ENCODE measurements at places on chromosomes 5 and 9.

DNA sequence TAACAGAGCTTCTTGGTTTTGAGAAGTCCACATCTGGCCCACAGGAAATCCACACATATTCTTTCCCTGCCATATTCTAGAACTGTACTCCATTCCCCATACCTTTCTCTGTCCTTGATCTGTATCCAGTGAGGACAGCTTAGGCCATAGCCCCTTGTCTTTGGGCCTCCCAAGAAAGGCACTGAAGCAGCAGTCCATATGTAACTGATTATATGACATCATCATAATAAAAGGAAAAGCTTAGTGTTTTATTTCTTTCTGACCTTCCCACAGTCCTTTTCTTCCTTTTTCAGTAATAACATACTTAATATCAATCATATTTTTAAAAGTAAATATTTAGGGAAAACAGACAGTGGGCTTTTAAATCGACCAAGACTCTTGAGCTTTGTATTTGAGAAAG is 222.0 kb downstream of the EDIL3 start:
- H3K27ac ChIP-seq = no peak overlapping the region
- H3K4me3 ChIP-seq = no peak overlapping the region
- no peaks in the 10 kb centered on the region for H3K36me3 ChIP-seq
- no peak for DNase-seq
- no peaks in the 10 kb centered on the region for H3K27me3 ChIP-seq

GRCh38 chr5:114223866-114224265 is 138.0 kb upstream of the KCNN2 start:
- H3K4me1 ChIP-seq = no peaks in the 10 kb centered on the region
- H3K27me3 ChIP-seq = no peaks in the 10 kb centered on the region
- DNase-seq = no peak

DNA sequence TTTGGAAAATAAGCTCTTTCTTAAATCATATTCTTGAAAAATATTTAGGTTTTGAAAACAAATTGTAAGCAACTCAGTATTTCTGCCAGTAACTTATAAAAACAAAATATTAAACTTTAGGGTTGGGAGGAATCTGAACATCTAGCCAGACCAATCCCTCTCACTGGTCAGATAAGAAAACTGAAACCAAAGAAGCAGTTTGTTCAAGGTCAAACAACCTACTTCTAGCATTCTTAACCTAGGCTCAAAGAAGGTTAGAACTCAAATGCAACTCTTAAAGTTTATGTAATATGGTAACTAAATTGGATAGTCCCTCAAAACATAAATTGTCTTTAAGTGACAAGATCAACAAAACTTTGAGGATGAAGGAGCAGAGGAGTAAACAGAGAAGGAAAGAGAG is 374.9 kb upstream of the TNC start:
- no peak overlapping the region for H3K27ac ChIP-seq
- DNase-seq = no peak
- peaks cover 4% of the 10 kb centered on the region for H3K27me3 ChIP-seq
- no peaks in the 10 kb centered on the region for H3K4me1 ChIP-seq
- H3K4me3 ChIP-seq = no peak overlapping the region

DNA sequence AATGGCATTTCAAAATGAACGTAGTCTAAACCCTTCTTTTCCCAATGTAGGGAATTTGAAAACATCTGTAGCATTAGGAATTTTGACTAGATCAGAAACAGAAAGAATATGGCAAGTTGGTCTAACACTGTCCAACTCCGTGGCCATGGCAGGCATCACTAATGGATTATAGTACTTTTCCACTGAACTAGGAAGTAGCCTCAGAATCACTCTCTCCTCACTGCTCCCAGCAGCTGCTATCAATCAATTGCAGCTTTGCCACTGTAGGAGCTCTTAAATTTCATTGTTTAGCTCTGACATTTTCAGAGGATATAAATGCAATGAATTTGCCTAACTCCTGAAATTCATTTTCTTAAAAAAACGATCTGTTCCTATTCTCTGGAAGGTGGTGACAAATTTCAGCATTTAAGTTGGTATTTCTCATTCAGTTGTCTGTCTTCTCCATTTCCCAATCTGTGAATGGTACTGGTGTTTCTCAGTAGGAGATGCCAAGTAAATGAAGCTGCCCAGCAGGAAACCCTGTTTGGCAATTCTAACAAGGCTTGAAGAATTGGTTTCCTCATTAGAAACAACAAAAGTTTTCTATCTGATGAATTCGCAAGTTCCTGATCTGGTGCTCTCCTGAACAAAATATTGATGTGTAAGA is 64.7 kb downstream of the TLR4 start:
- no peak overlapping the region for H3K27ac ChIP-seq
- H3K4me1 ChIP-seq = no peaks in the 10 kb centered on the region
- no peaks in the 10 kb centered on the region for H3K36me3 ChIP-seq
- DNase-seq = no peak
- no peak overlapping the region for H3K4me3 ChIP-seq

GRCh38 chr9:92616655-92617111 is 53.2 kb downstream of the IPPK start:
- no peaks in the 10 kb centered on the region for H3K27me3 ChIP-seq
- H3K4me1 ChIP-seq = no peaks in the 10 kb centered on the region
- DNase-seq = no peak
- no peak overlapping the region for H3K4me3 ChIP-seq
- H3K27ac ChIP-seq = no peak overlapping the region

DNA sequence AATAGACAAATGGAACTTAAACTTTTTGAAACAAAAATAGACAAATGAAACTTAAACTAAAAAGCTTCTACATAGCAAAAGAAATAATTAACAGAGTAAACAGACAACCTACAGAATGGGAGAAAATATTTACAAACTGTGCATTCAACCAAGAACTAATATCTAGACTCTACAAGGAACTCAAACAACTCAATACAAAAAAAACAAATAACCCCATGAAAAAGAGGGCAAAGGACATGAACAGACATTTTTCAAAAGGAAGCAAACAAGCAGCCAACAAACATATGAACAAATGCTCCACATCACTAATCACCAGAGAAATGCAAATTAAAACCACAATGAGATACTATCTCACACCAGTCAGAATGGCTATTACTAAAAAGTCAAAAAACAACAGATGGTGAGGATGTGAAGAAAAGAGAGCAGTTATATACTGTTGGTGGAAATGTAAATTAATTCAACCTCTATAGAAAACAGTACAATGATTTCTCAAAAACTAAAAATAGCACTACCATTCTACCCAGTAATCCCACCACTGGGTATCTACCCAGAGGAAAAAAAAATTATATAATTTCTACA is 170.8 kb upstream of the RGMB start:
- no peaks in the 10 kb centered on the region for H3K36me3 ChIP-seq
- H3K27me3 ChIP-seq = no peaks in the 10 kb centered on the region
- no peaks in the 10 kb centered on the region for H3K4me1 ChIP-seq

- no peak for DNase-seq
- H3K4me1 ChIP-seq = no peaks in the 10 kb centered on the region
- H3K36me3 ChIP-seq = peaks cover 78% of the 10 kb centered on the region
- no peak overlapping the region for H3K4me3 ChIP-seq
- H3K27me3 ChIP-seq = no peaks in the 10 kb centered on the region
Measured at GRCh38 chr9:113184539-113184938, 33.7 kb downstream of the SLC31A2 start.

GRCh38 chr9:86557063-86557766 is 203.0 kb upstream of the TUT7 start:
- H3K27ac ChIP-seq = no peak overlapping the region
- H3K4me3 ChIP-seq = no peak overlapping the region
- no peaks in the 10 kb centered on the region for H3K27me3 ChIP-seq
- H3K36me3 ChIP-seq = no peaks in the 10 kb centered on the region
- H3K4me1 ChIP-seq = no peaks in the 10 kb centered on the region
- DNase-seq = no peak

- no peaks in the 10 kb centered on the region for H3K4me1 ChIP-seq
- no peak overlapping the region for H3K27ac ChIP-seq
- DNase-seq = no peak
- no peaks in the 10 kb centered on the region for H3K27me3 ChIP-seq
- no peak overlapping the region for H3K4me3 ChIP-seq
- H3K36me3 ChIP-seq = no peaks in the 10 kb centered on the region
Measured at GRCh38 chr5:96595300-96596090, 66.7 kb upstream of the CAST start.

GRCh38 chr9:96559339-96559943 is 60.2 kb downstream of the CDC14B start:
- no peak overlapping the region for H3K27ac ChIP-seq
- no peaks in the 10 kb centered on the region for H3K4me1 ChIP-seq
- H3K4me3 ChIP-seq = no peak overlapping the region
- DNase-seq = no peak
- H3K36me3 ChIP-seq = no peaks in the 10 kb centered on the region

DNA sequence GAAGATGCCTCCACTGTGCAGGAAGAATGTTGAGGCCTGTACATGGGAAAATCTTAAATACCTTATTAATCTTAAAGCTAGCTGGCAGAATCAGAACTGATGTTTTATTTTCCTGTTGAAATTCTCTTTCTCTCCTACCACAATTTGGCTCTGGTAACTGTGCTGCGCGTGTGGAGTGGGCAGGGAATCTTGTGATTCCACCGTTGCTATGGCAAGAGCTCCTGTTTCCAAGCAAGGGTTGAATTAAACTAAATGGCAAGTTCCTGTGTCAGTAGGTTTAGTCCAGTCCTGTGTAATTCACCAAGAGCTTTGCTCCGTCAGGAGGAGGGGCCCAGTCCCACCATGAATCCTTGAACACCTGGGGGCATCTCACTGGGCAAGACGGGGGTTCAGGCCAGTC is 36.4 kb downstream of the NXNL2 start:
- H3K36me3 ChIP-seq = no peaks in the 10 kb centered on the region
- no peak overlapping the region for H3K27ac ChIP-seq
- no peak for DNase-seq

- DNase-seq = no peak
- H3K36me3 ChIP-seq = no peaks in the 10 kb centered on the region
- H3K27me3 ChIP-seq = no peaks in the 10 kb centered on the region
- peaks cover 3% of the 10 kb centered on the region for H3K4me1 ChIP-seq
Measured at GRCh38 chr5:77379558-77380061, 112.5 kb downstream of the WDR41 start.

DNA sequence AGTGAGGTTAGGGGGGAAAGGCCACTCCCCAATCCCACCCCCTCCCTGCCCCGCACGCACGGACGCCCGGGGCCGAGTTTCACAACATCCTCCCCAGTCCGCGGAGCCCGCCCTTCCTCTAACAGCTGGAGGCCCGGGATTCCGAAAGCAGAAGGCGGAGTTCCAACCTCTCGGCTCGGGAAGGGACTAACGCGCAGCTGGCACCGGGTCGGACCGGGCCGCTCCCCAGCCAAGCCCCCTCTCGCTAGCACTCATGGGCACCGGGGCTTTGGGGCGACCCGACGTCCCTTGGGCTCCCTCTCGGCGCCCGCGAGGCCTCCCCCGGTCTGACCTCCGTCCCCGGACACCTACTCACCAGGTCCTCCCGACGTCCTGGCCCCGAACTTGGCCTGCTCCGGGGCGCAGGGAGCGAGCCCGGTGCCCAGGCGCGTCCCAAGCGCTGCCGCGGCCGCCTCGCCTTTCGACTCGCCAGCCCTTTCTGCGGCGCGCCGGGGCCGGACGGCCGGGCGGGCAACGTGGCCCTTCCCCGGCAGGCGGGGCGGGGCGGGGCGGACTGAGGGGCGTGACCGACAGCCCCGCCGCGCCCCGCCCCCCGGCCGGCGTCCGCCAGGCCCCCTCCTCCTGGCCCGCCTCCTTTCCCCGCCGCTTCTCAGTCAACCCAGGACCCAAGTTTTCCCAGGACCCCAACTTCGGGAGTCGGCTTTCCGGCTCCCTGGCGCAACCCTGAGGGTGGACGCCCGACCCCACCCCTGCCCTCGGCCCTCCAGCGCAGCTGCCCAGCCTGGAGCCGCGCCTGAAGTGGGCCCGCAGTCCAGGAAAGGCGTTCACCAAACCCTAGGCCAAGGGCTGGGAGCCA is at the start of gene MGAT1:
TSS of gene MGAT1 (minus strand) at position 482 of the 856 bp plus-strand sequence. CDS start 9,835 bp downstream, outside the sequence.
- H3K36me3 ChIP-seq = peaks cover 15% of the 10 kb centered on the region
- no peaks in the 10 kb centered on the region for H3K27me3 ChIP-seq
- H3K4me3 ChIP-seq = peak within 1 kb of the TSS; percentile 78
- peaks cover 82% of the 10 kb centered on the region for H3K4me1 ChIP-seq
- DNase-seq = peak; percentile 55
- H3K27ac ChIP-seq = peak within 1 kb of the TSS; percentile 92

DNA sequence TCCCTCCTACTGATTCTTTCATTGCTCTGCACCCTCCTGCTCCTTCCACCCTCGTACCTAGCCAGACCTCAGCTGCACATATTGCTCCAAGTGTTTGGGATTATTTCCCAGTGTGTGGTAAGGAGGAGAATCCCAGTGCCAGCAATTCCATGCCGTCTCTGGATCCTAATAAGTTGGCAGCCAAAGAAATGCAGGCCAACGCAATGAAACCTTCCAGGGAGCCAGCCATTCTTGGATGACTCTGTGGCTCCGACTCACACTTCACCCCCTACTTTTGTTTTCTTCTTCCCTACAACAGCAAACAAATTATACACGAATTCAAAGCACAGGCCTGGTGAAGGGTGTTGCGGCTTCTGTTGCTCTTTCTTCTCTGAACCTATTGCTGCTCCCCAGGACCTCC is 82.5 kb upstream of the SLC1A3 start:
- no peak overlapping the region for H3K27ac ChIP-seq
- H3K36me3 ChIP-seq = no peaks in the 10 kb centered on the region
- H3K4me3 ChIP-seq = no peak overlapping the region
- H3K27me3 ChIP-seq = no peaks in the 10 kb centered on the region

DNA sequence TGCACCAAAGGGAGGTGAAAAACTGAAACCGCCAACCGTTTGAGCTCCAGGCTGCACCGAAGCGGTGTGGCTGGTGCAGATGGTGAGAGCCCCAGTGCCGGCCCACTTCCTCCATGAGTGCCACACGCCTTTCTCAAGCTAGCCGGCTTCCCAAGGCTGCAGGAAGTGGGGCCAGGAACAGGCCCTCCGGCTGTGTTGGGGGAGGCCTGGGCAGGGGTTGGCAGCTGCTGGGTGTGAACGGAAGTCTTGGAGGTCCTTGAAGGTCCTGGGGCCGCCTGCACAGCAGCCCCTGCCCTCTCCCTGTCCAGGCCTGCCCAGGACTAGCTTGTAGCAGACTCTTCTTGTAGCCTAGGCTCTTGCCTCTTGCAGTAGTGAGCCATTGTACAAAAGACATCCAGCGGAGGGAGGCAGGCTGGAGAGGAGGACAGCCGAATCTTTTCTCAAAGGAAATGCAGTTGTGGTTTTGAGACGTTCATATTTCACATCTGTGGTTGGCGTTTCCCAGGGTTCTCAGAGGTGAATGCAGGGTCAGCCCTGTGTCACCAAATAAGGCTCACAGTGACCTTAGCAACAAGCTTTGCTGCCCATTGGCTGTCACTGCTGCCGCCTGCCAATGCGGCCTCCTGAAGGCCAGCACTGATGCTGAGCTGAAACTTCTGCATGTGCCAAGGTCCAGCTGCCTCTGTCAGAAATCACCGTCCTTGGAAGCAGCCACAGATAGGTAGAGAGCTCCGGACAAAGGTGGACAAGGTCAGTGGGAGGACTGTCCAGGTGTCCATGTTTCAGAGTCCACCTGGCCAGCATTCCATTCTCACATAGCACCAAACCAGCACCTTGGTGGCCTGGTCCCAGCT is 23.9 kb downstream of the IRF1 start:
- H3K27me3 ChIP-seq = no peaks in the 10 kb centered on the region
- no peaks in the 10 kb centered on the region for H3K36me3 ChIP-seq
- peaks cover 77% of the 10 kb centered on the region for H3K4me1 ChIP-seq
- H3K27ac ChIP-seq = peak overlapping the region; percentile 71
- DNase-seq = peak; percentile 62
- H3K4me3 ChIP-seq = peak overlapping the region; percentile 32
